ENCODE measurements at places on chromosomes 6 and 20. TPM values are rescaled to one million over a fixed set of nuclear protein-coding genes. Genes with fewer than 3 reads are reported as not detected.

- DNase-seq: peak; percentile 67
These were observed 258.8 kb downstream of the GMPR start for GRCh38 chr6:16496991-16497801.

DNA sequence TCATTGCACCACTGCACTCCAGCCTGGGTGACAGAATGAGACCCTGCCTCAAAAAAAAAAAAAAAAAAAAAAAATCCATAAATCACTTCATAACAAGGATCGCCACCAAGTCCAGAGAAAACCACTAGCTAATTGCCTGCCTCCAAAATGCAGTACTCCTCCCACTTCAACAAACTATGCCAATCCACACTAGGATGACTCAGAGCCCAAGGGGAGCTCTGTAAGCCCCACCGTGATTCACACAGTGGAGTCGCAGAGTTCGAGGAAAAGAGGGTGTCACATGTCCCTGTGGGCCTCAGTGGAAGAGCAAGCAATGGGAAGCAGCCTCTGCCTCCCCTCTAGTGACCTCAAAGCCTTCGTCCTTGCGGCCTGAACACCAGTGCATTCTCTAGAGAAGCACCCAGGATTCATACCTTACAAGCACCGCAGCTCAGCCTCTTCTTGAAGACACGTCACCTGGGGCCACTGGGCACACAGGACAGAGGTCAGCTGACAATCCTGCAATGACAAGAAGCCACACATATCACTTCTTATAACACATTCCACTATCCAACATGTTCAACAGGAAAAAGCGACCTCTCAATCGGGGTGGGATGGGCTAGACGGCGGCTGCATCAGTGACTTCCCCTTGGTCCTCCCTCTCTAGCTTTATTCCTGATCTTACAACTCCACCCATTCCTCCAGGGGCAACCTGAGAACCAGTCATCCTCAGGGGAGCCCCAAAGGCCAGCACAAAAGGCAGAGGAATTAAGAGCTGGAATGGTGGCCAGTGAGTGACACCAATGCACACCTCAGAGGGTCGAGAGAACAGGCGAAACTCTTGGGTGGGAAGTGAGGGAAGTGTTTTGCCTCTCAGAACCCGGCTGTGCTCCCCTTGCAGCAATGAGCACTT, 8.9 kb downstream of the SNHG17 start:
- peak; percentile 91 for DNase-seq

The POU3F2 gene
- 1.9 TPM for total RNA-seq

- no peak for DNase-seq
These were observed 24.9 kb downstream of the EPHA7 start for GRCh38 chr6:93394471-93394870.

- no peak for DNase-seq
These were observed 17.6 kb upstream of the COL12A1 start for GRCh38 chr6:75223428-75223827.

DNA sequence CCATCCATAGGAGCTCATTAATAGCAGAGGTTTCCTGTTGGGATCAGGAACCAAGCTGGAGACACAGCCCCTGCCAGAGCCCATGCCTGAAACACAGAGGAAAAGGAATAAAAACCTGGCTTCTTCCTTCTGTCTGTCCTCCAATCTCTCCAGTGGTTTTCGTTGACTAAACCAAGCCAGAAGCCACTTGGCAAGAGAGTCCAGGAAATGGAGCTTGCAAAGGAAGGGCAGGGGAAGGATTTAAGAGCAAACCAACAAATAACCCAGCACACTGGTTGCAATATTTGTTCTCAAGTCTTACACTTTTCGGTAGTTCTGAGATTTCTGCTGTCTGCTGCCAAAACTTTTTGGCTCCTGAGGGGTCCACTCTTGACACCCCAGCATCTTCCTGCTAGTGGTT, 137.0 kb upstream of the BMP2 start:
- no peak for DNase-seq

DNA sequence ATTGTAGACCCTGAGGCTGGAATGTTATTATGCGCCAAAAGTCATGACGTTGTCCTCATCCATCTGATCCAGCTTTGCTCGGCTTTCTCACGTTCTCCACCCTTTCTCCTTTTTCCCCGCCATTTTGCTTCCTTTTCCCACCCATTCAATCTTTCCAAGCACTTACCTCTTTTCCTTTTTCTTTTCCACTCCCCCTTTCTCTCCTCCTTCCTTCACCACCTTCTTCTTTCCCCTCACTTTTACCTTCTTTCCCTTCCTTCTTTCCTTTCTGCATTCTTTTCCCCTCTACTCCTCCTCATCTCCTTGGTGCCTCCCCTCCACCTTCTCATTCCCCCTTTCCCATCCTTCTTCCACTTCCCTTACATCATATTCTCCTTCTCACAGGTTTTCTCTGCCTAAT, 304.8 kb upstream of the TSHZ2 start:
- DNase-seq: no peak

DNA sequence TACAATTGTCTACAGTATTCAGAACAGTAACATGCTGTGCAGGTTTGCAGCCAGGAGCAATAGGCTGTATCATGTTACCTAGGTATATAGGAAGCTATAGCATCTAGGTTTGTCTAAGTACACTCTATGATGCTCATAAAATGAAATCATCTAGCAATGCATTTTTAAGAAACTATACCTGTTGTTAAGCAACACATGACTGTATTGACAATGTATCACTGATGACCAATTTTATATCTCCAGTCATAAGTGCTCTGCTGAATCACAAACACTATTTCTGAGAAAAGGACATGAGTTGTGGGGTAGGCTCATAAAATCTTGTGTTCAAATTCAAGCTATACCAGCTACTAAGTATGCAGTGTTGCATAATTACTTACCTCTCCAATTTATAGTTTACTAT, 501.3 kb downstream of the CD109 start:
- DNase-seq: no peak

The FARS2 gene
- total RNA-seq: 13.6 TPM

The KDM1B gene
- total RNA-seq: 19.0 TPM

DNA sequence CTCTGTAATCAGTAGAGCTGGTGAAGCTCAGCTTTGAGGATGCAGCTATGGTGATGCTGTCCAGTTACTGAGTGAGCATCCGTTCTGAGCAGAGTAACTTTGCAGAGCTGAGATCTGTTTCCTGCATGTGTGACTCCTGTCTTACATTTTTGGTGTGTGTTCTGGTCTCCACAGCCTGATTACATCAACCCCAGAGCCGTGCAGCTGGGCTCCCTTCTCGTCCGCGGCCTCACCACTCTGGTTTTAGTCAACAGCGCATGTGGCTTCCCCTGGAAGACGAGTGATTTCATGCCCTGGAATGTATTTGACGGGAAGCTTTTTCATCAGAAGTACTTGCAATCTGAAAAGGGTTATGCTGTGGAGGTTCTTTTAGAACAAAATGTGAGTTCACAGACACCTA, 81.6 kb downstream of the FAM120B start:
- peak; percentile 62 for DNase-seq

DNA sequence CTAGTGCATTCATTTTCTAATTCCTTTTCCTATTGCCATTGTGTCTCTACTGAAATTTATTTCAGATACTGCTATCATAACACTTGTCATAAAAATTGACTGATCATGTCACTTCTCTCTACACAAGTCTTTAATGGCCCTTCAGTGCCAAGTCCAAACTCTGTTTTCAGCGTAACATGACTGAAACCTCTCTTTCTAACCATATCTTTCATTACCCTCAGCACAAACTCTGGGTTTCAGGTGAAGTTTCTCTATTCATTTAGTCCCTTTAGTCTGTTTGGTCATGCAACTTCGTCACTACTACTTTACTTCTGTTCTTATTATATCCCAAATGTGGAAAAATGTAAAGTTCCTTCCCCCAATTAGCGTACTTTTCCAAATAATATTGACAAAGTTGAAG, 234.9 kb downstream of the OGFRL1 start:
- no peak for DNase-seq

GRCh38 chr6:32845384-32845884, 1.6 kb upstream of the PSMB8 start:
- DNase-seq: no peak

The RIMS1 gene
- total RNA-seq: 1.8 TPM

DNA sequence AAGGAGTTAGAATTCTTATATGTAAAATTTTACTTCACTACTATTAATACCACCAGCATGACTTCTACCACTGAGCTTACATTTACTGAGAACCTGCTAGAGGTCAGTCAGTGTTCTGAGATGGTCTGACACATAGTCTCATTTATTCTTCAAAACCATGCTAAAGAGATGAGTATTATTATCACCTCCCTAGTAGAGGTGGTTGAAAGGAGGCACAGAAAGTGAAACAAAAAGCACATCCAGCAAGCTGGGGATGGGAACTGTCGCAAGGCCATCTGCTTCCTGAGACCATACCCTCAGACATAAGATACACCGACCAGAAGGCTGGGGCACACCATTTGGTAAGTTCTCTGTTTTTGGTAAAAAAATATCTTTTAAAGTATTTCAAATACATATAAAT, 137.7 kb downstream of the INSM1 start:
- DNase-seq: no peak

The IYD gene
- total RNA-seq: not detected

DNA sequence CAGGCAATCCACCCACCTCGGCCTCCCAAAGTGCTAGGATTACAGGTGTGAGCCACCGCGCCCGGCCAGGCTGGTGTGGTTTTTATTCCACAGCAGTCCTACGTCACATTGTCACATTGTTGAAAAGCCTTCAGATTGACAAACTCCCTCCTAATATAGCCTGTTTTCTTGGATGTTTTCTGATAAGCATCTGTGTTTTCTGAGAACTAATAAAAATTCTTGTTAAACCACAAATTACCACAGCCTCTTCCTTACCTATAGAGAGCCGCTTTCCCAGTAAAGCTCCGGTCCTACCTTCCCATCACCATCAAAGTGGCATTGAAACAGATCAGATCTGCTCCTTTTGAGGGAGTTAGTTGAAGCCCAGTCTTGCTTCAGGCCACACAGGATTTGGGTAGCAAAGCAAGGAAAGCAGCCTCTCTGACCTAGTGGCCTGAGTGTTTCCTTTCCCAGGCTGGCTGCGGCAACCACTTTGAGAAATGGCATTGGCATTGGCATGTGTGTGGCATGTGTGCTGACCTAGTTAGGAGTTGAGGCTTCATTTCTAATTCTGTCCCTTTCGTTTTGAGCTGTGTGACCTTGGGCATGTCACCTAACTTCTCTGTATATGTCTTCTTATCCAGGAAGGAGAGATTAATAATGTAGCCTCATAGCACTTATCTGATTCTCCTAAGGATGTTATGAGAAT, 1.7 kb upstream of the PKIG start:
- DNase-seq: no peak

GRCh38 chr20:36471885-36472636, 69.3 kb upstream of the MYL9 start:
- no peak for DNase-seq

The FAM50B gene
- 4.6 TPM for total RNA-seq

- DNase-seq: peak; percentile 88
These were observed 26.8 kb downstream of the PPP1R14C start for GRCh38 chr6:150169609-150170008.

The LCA5 gene
- total RNA-seq: 5.8 TPM

DNA sequence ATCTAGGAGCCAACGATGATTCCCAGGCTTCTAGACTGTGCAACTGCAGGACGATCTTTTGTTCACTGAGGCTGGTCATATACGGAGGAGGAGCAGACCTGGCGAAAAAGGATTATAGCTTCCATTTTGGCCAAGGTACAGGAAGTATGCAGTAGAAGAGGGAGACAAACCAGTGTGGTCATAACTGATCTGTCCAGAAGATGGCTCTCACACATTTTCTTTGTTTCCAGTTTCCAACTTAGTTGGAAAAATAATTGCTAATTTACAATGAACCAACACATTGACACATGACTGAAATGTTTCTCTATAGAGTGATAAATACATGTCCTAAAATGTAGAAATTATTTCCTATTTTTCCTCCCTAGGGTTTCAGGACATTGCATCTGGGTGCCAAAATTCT, 364.1 kb upstream of the BTBD3 start:
- DNase-seq: no peak

The TMEM74B gene
- total RNA-seq: 2.1 TPM

DNA sequence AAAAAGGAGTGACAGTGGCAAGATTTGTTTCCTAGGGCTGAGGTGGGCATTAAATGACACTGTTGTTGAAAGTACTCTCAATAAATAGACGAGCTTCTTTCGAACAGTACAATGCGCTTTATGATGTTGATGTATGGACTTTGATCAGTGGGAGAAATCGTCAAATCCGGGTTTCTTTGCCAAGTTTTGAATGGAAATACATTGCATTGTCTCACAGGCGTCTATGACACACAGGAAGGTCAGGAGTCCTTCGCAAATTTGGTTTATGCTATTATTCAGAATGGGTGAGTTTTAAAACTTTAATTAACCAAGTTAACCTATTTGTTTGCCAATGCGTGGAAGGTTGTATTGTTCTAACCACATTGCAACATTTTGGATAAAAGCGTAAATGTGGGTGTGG, 547.3 kb upstream of the SLC35B3 start:
- no peak for DNase-seq

The SYNJ2 gene
- total RNA-seq: 28.4 TPM

DNA sequence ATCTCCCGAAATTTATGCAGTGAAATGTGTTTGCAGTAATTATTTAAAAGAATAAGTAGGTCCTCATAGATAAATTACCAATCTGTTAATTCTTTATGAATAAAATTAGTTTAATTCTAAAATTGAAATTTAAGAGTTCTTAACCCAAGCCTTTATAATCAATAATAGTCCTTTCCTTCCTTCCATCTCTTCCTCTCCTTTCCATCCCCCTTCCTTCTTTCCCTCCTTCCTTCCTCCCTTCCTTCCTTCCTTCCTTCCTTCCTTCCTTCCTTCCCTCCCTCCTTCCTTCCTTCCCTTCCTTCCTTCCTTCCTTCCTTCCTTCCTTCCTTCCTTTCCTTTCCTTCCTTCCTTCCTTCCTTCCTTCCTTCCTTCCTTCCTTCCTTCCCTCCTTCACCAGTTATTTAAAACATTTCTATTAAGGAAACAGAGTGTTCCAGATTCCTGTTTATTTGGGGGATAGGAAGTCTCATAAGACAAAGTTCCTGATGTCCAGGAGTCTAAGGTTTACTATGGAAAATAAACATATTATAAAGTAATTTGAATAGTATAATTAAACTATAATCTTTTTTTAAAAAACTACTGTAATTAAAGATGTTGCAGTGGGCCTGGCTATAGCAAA, 285.3 kb upstream of the NOX3 start:
- no peak for DNase-seq

- no peak for DNase-seq
These were observed 1081.7 kb downstream of the KIF16B start for GRCh38 chr20:15491575-15491974.

GRCh38 chr6:37675606-37676005, 22.1 kb downstream of the MDGA1 start:
- DNase-seq: no peak

DNA sequence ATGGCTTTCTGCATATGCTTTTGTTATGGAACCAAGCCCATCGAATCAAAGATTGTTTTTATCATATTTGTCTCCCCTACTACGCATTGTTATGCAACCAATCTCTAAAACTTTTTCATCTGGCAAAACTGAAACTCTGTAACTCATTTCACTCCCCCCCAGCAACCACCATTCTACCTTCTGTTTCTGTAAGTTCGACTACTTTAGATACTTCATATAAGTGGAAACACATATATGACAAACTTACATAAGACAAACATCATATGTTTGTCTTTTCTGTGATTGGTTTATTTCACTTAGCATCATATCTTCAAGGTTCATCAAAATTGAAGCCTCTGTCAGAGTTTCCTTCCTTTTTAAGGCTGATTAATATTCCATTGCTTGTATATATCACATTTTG, 34.8 kb downstream of the CEP57L1 start:
- no peak for DNase-seq

All from astrocyte (in vitro differentiated cells and primary cell).